ENCODE measurements at places on chromosomes 7 and 10. TPM values are rescaled to one million over a fixed set of nuclear protein-coding genes. Genes with fewer than 3 reads are reported as not detected.

FMC1 gene
- 11.5 TPM for total RNA-seq

SPACDR gene
- total RNA-seq, result 3.9 TPM

SEMA3D gene
- total RNA-seq, result 23.3 TPM

FAM237B gene
- not detected for total RNA-seq

CSGALNACT2 gene
- total RNA-seq, result 18.6 TPM

OPALIN gene
- not detected for total RNA-seq

LIPK gene
- total RNA-seq, result not detected

CCDC7 gene
- total RNA-seq, result 16.4 TPM

All from A673 (cell line).